Myocyte (in vitro differentiated cells): ENCODE measurements at places on chromosomes 13 and 19. TPM values are rescaled to one million over a fixed set of nuclear protein-coding genes. Genes with fewer than 3 reads are reported as not detected.

GRCh38 chr19:44059229-44059628 is 7.4 kb downstream of the ZNF223 start:
- peak; percentile 9 for DNase-seq

The STARD13 gene
- total RNA-seq = 28.6 and 41.7 TPM in 2 replicates

The TBXA2R gene
- 0.16 and 0.26 TPM in 2 replicates for total RNA-seq

- no peak for DNase-seq
These were observed 172.0 kb downstream of the DLEU7 start for GRCh38 chr13:50671497-50671850.

The TEX26 gene
- total RNA-seq = not detected in 2 replicates

GRCh38 chr19:49911381-49912145 is 14.9 kb upstream of the IL4I1 start:
- DNase-seq = no peak

- no peak for DNase-seq
These were observed 1015.7 kb downstream of the EFNB2 start for GRCh38 chr13:105519771-105520170.

GRCh38 chr13:74550039-74550438 is 415.8 kb upstream of the KLF12 start:
- no peak for DNase-seq

The KIR3DL1 gene
- total RNA-seq = not detected in 2 replicates

- DNase-seq = no peak
These were observed 102.2 kb upstream of the PEG3 start for GRCh38 chr19:56942756-56943155.

DNA sequence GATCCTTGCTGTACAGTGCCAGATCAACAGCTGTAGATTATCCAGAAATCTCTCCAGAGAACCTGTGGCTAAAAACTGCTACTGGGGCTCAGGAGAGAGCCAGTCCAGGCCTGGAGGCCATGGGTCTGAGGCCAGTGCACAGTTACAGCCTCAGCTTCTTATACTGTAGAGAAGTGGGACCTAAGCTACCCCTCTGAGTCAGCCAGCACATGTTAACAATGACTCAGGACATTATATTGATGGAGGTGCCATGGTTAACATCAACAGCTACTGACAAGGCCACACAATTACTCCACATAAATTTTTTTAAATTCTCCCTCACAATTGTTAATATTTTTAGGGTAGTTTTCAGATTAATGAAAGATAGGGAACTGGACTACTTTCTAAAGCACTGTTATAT is 138.5 kb downstream of the RBM26 start:
- DNase-seq = peak; percentile 9

The HSH2D gene
- total RNA-seq = not detected in 2 replicates

- DNase-seq = no peak
These were observed 69.9 kb downstream of the SLAIN1 start for GRCh38 chr13:77767413-77767812.

The SRRM5 gene
- 0.10 TPM in 1 of 2 replicates, not detected in the other for total RNA-seq

DNA sequence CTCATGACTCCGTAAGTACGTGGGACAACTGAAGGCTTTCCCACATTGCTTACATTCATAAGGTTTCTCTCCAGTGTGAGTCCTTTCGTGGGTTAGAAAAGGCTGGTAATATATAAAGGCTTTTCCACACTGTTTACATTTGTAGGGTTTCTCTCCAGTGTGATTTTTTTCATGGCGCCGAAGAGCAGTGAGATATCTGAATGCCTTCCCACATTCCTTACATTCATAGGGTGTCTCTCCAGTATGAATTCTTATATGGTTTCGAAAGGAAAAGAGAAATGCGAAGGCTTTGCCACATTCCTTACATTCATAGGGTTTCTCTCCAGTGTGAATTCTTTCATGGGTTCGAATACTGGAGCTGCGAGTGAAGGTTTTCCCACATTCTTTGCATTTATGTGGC is 29.5 kb downstream of the ZNF490 start:
- no peak for DNase-seq

DNA sequence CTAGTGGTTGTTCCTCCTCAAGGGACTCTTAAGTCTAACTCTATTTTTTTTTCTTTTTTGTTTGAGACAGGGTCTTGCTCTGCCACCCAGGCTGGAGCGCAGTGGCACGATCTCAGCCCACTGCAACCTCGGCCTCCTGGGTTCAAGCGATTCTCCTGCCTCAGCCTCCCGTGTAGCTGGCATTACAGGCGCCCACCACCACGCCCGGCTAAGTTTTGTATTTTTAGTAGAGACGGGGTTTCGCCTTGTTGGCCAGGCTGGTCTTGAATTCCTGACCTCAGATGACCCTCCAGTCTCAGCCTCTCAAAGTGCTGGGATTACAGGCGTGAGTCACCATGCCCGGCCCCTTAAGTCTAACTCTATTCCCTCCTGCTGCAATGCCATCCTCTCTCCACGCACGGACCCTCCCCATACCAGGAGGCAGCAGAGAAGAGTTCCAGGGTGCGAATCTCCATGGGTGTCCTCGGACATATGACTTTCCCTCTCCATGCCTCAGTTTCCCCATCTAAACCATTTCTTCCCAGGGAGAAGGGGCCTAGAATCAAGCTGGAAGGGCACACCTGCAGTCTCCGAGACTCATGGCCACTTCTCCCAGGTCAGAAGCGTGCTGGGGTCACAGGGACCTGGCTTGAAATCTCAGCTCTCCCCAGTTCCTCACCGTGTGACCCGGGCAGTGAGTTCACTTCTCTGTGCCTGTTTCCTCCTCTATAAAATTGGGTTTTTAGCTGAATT is 6.0 kb upstream of the BCL3 start:
- DNase-seq = peak; percentile 71

DNA sequence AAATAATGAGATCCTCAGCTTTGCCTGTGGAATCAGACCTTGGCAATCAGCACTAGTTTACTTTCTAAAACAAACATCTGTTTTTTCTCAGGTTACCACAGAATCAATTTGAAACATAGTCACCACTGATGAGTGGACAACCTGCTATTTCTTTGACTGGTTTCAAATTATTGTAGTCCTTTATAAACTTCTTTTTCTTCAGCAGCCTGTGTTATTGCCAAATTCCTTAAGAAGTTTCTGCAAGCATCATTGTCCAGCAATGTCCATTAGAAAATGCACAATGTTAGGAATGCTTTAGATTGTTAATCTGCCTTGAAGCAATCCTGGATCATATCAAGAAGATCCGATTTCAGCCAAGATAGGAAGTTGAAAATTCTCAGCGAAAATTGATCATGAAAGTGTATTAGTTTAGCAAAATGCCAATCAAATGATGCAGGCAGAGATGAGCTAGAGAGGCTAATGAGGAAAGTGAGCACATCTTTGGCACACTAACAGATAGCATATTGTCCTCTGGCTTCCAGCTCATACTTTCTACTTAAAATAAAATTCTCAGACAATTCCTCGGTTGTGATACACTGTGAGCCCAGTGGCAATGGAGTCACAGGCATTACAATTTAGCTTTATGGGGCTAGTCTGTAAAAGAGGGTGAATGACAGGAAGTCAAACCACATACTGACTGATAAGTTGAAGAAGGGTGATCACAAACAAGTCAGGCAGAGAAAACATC is 270.6 kb downstream of the SLITRK6 start:
- DNase-seq = no peak

- DNase-seq = peak; percentile 55
These were observed 463.5 kb downstream of the GPC6 start for GRCh38 chr13:93690139-93690538.

The CYP2S1 gene
- not detected in 2 replicates for total RNA-seq

The SYNE4 gene
- not detected in 2 replicates for total RNA-seq

DNA sequence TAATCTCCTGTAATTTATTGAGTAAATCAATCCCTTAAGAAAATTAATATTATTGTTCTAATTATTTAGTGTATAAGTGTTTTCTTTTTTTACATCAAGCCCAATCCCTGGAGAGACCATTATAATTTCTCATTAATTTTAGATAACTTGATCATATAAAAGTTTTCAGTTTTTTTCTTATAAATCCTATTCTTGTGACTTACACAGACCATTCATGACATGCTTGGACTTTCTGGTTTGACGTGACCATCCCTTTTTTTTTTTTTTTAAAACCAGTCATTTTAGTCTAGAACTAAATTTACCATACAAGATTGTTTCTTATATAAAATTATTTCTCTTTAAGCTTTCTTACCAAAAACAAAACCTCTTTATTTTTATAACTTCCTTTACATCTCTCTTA is 5.4 kb upstream of the MTRF1 start:
- DNase-seq = peak; percentile 28

- peak; percentile 95 for DNase-seq
These were observed at the start of gene GPC6 for GRCh38 chr13:93226623-93227279. Gene GPC6 (plus strand): TSS chr13:93226807.

DNA sequence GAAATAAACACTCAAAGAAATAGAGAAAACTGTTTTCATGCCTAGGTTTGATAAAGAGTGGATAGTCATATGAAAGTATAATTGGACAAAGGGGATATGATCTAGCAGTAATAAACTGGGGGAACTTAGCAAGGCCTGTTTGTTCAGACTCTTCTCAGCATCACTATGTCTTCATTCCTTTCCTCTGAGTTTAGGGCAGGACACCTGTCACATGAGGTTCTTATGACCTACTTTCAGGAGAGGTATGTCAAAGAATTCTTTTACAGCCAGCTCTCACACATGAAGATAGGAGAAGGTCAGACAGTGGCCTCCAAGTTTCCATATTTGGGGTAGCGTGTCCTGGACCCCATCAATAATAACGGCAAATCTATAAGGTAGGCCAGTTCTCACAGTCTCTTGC is 11.4 kb upstream of the RFXAP start:
- DNase-seq = peak; percentile 13

GRCh38 chr13:48775285-48775684 is 121.6 kb downstream of the CYSLTR2 start:
- DNase-seq = no peak

DNA sequence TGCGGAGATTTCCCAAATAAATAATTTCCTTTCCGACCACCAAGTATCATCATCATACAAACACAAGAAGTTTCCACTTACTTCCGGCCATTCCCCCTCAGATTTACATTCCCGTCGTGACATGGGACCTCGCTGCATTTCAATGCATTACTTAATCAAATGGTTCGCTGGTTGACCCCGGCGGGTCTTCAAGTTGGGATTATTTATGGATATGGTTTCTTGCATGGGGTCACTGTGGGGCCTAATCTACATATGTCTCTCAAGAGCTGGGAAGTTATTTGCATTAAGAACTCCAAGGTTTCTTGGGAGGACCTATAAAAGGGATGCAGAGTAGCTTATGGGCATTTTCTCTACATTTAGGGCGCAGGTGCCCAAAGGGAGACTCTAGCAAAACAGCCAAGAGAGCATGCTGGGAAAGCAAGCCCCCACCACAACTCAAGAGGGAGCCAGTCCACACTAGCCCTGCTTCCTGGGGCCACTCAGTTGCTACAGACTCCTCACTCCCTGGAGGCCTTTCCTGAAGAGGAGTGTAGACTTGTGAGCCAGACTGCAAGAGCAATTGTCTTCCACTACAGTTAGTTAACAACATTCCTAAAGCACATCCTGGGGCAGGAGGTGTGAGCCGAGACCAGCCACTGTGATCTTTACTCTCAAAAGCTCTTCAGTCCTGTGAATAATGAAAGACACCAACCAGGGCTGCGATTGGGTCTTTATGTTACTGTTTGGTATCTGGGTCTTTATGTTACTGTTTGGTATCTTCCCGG is 125.3 kb downstream of the KATNAL1 start:
- no peak for DNase-seq

DNA sequence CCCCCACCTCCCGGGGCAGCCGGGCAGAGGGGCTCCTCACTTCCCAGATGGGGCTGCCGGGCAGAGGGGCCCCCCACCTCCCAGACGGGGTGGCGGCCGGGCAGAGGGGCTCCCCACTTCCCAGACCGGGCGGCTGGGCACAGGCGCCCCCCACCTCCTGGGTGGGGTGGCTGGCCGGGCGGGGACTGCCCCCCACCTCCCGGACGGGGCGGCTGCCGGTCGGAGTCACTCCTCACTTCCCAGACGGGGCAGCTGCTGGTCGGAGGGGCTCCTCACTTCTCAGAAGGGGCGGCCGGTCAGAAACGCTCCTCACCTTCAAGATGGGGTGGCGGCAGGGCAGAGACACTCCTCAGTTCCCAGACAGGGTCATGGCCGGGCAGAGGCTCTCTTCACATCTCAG is 43.9 kb downstream of the ZNF730 start:
- no peak for DNase-seq

DNA sequence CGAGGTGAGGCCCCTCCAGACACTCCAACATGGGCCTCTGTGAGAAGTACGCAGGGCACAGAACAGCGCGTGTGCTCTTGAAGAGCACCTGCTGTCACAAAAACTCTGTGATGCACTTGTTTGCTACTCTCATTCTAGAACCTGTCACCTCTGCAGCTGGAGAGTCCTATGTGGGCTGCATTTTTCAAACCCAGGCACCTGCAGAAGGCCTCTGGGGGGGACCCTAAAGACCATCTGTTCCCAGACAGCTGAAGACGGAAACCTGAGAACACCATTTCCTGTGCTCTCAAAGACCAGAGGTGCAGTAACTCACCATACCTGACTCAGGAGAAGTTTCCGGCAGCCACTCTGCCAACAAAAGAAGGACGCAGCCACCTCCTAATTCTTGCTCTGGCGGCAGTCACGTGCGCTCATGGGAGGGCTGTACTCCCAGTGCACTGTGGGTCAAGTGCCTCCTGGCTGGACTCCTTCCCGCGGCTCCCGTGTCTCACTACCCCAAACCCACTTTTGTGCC is 28.1 kb downstream of the RANBP3 start:
- no peak for DNase-seq

- no peak for DNase-seq
These were observed 47.0 kb downstream of the SMIM24 start for GRCh38 chr19:3433313-3433712.

- DNase-seq = no peak
These were observed 74.6 kb upstream of the MEDAG start for GRCh38 chr13:30831515-30831914.

DNA sequence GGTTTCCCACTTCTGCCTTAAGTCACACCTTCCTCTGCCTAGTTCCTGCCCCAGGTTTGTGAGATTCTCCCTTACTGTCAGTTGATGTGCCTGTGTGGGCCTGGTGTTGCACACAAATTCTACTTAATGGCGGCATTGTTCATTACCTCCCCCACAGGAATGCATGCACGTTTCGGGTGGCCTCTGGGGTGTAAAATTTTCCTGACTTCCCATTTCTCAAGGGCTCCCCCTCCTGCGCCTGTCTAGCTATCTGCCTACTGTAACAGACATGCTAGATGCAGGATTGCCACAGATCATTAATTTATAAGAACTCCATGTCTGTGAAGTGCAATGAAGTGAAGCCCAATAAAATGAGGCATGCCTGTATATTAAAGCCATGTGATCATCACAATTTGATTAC is 1466.3 kb downstream of the PCDH9 start:
- DNase-seq = no peak

The NXNL1 gene
- not detected in 2 replicates for total RNA-seq

- DNase-seq = no peak
These were observed 83.9 kb upstream of the IRS2 start for GRCh38 chr13:109870274-109870673.
